ENCODE measurements at places on chromosomes 1 and 21.

DNA sequence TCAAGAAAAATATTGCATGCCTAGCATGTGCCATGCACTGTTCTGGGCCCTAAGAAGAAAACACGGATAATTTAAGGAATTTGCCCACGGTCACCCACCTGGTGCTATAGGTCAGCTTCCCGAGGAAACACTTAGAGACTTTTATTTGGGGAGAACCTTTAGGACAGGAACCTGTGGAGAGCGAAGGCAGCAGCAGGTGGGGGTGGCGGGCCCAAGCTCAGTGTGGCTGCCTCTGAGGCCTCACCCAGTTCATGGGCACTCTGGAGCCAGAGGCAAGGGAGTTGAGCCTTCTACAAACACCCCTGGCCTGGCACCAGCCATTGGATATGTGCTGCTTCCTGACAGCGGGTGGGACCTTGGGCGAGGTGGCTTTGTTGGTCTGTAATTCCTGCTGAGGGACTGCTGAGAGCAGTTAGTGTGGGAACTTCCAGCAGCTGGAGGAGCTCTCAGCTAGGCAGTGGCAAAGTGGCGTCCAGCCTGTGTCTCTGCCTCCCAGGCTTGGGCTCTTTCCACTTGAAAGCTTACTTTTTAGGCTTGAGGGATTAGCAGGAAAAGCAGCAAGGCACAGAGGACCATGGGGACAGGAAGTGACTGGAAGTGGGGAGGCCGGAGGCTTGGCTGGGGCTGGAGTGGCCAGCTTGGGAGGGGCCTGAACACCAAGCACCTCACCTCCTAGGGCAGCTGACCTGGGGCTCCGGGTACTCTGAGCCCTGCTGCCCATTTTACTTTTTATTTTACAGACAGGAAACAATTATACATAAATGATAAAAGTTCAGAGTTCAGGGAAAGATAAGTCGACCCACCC is 19.1 kb downstream of the MRPL37 start:
- no peak for DNase-seq

DNA sequence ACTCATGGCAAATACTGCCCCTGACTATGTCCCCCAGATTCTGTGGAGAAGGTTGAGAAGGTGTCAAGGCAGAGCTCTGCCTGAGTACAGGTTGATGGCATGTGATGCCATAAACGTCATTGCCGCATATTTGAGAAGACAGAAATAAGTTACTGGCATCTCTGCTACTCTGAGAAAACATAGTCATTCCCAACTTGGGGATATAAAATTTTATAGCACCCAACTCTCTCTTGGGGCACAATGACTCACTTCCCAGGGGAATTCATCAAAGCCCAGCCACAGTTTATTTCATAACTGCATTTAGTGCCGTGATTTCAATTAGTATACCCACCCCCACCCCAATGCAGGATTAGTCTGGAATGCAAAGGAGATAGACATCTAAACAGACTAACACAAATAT is 101.9 kb upstream of the TNR start:
- no peak for DNase-seq

DNA sequence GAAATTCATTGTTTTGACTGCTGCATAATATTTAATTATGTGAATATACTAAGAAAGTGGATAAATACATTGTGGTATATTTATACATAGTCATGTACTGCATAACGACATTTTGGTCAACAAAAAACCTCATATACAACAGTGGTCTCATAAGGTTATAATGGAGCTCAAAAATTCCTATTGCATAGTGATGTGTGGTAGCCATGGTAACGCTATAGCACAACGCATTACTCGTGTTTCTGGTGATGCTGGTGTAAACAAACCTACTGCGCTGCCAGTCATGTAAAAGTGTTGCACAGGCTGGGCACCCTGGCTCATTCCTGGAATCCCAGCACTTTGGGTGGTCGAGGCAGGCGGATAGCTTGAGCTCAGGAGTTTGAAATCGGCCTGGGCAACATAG is 52.6 kb upstream of the NHLH2 start:
- DNase-seq, result no peak

DNA sequence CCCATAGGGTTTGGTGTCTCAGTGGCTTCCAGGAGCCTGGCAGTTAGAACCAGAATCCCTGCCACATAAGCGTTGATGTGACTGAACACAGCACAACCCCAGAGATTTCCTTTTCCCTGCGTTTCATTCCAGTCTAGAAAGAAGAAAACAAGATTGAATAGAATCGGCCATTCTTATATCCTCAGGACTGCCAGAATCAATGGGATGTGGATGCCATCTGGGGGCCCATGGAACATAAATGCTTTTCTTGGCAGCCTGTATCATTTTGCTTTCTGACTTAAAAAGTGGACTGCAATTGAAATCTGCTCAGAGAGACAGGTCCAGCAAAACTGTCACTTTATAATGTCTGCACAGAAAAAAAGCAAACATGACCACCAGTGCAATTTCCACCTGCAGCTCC is 80.3 kb downstream of the DISC1 start:
- no peak for DNase-seq

GRCh38 chr21:36883532-36884486 is 82.7 kb downstream of the HLCS start:
- no peak for DNase-seq

DNA sequence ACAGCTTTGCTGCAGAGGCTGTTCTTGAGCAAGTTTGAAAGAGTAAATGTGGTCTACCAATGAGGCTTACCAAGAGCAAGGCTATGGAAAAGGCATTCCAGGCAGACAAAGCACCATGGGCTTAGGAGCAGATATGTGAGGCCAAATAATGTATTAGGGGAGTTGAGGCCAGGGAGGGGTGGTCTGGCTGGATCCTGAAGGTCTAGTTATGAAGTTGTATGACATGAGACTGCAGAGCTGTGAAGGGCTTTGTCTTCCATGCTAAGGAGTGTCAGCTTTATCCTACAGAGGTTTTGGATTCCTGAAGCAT is 51.8 kb upstream of the TSPAN2 start:
- no peak for DNase-seq

DNA sequence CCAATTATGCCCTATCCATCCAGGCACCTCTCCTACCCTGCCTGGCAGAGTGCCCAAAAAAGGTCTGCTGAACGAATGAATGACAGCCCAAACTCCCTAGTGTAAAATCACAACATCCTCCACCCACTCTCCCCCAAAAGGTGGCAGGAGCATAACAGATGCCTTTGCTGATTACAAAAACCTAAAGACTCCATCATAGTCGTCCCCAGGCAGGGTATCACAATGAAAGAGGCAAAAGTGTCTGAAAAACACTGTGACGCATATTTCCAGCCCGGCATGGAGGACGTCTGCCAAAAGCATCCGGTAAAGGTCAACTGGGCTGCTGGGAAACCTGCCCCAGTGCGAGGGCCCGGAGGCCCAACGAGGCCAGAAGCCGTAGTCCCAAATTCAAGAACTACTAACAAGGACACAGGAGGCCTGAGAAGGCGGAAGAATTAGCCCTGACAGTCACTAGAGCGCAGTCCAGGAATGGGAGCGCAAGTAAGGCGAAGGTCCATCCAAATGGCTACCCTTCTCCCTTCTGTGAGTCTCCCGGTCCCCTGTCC is 576 bp downstream of the SMIM12 start:
- peak; percentile 35 for DNase-seq

DNA sequence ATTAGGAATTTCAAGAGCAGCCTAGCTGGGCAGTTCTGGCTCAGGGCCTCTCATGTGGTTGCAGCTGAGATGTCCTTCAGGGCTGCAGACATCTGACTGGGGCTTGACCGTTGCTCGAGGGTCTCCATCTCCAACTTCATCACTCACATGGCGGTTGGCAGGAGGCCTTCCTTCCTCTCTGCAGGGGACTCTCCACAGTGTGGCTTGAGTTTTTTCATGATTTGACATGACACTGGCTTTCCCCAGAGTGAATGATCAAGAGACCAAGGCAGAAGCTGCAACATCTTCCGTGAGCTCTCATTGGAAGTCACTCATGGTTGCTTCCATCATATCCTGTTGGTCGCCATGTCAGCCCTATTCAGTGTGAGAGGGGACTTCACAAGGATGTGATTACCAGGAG is 74.6 kb downstream of the RUNX3 start:
- no peak for DNase-seq

DNA sequence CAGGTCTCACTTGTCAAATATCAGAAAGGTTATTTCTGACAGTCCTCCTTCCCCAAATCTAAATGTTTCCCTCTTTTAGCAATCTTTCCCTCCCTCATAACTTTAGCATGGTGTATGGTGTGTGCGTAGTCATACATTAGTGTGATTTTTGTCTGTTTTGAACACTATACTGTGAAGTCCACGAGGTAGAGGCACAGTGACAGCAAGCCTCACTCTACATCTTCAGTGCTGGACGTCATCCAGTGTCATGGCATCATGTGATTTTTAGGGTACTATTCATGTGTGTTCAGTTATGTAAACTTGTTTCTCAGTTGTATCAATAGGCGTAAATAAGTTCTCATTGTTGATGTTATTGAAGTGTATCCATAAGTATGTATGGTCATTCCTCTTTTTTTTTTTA is 39.1 kb downstream of the DYRK1A start:
- no peak for DNase-seq

- no peak for DNase-seq
Observed at GRCh38 chr1:24424990-24425389, 9.4 kb downstream of the NIPAL3 start.

All from CD14-positive monocyte (primary cell).